ENCODE measurements at places on chromosomes 2 and 18. TPM values are rescaled to one million over a fixed set of nuclear protein-coding genes. Genes with fewer than 3 reads are reported as not detected.

The CCDC102B gene
- total RNA-seq = 1.7 TPM

The STK36 gene
- 15.2 TPM for total RNA-seq

The SCN7A gene
- not detected for total RNA-seq

The C2orf78 gene
- total RNA-seq = not detected

The MYO5B gene
- total RNA-seq = not detected

The GRHL1 gene
- total RNA-seq = 0.57 TPM

The WDR54 gene
- 96.9 TPM for total RNA-seq

The KIAA2012 gene
- total RNA-seq = not detected

The CPLX4 gene
- not detected for total RNA-seq

The NABP1 gene
- total RNA-seq = 52.4 TPM

The EFR3B gene
- total RNA-seq = 0.05 TPM

The BARD1 gene
- 57.1 TPM for total RNA-seq

The LAMA1 gene
- not detected for total RNA-seq

The SLC19A3 gene
- not detected for total RNA-seq

The ECEL1 gene
- not detected for total RNA-seq

The PLEK gene
- 4.5 TPM for total RNA-seq

The GATA6 gene
- not detected for total RNA-seq

The GALR1 gene
- total RNA-seq = not detected

The SP9 gene
- not detected for total RNA-seq

The ASB18 gene
- not detected for total RNA-seq

The IL1R1 gene
- not detected for total RNA-seq

The ASXL3 gene
- not detected for total RNA-seq

The FSHR gene
- total RNA-seq = not detected

The MEP1B gene
- total RNA-seq = not detected

The KCNJ3 gene
- total RNA-seq = not detected

The SERPINB13 gene
- not detected for total RNA-seq

The ELOA2 gene
- total RNA-seq = not detected

The TMEM17 gene
- total RNA-seq = not detected

The MARCO gene
- not detected for total RNA-seq

The OTX1 gene
- not detected for total RNA-seq

The BIRC6 gene
- 106 TPM for total RNA-seq

The SERPINB4 gene
- total RNA-seq = not detected

The SH3RF3 gene
- 0.10 TPM for total RNA-seq

The TPO gene
- total RNA-seq = not detected

The MBD1 gene
- total RNA-seq = 97.3 TPM

The HOXD3 gene
- total RNA-seq = not detected

The ARHGAP28 gene
- not detected for total RNA-seq

The OTOS gene
- total RNA-seq = not detected

The CAPN14 gene
- not detected for total RNA-seq

The CFC1 gene
- total RNA-seq = not detected

The SERPINB10 gene
- not detected for total RNA-seq

The TRAPPC12 gene
- 88.4 TPM for total RNA-seq

The METTL21A gene
- 22.9 TPM for total RNA-seq

The ASAP2 gene
- total RNA-seq = not detected
